ENCODE measurements at places on chromosomes 5 and 9.

- no peak for DNase-seq
Observed at GRCh38 chr9:133490865-133491655, 12.2 kb upstream of the SLC2A6 start.

- DNase-seq, result no peak
Observed at GRCh38 chr5:63341442-63341841, 620.8 kb downstream of the HTR1A start.

- DNase-seq, result no peak
Observed at GRCh38 chr5:123557907-123558306, 45.9 kb downstream of the CSNK1G3 start.

- DNase-seq, result no peak
Observed at GRCh38 chr5:100708645-100709171, 173.5 kb downstream of the FAM174A start.

- no peak for DNase-seq
Observed at GRCh38 chr9:89042984-89043383, 51.7 kb downstream of the S1PR3 start.

DNA sequence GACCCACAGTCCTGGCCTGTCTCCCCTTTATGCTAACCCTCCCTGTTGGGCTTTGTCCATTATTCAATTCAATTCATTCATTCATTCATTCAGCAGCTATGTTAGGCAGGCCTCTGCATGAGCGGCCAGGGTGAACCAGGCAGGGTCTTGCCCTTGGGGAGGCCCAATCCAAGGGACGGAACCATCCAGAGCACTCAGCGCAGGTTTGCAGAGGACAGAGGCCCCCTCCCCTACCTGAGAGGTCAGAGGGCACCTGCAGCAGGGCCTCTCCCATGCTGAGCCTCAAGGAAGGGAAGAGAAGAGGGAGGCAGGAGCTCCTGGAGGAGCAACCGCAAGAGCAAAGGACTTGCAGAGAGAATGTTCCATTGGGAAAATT is 61.4 kb downstream of the C9orf50 start:
- DNase-seq, result no peak

- DNase-seq, result no peak
Observed at GRCh38 chr5:124825250-124825982, 79.0 kb upstream of the ZNF608 start.

- DNase-seq, result no peak
Observed at GRCh38 chr5:81762401-81762800, 11.5 kb upstream of the SSBP2 start.

DNA sequence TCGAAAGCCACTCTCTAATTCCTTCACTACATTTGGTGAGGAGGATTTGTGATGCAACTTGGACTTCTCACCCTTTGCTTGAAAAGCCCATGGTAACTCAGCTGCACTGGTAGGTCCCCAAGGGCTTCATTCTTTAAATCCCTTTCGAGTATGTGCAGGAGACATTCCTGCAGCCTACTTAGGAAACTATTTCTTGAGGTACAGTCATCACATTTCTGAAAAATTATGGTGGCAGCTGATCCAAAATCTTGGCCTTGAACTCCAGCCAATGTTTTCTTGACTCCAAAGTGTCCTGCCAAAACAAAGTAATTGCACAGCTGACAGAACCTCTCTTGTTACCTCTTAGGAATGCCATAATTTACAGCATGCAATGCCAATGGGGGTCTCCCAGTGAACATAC is 99.7 kb downstream of the NPR3 start:
- no peak for DNase-seq

GRCh38 chr9:95971815-95972214 is 96.3 kb downstream of the ERCC6L2 start:
- no peak for DNase-seq

GRCh38 chr9:101626295-101626694 is 31.5 kb upstream of the PPP3R2 start:
- no peak for DNase-seq

All from stimulated activated CD8-positive, alpha-beta memory T cell treated with anti-CD3 and anti-CD28 coated beads, Interleukin-2, amount 100 ng/mL, for 48 hours (primary cell).